ENCODE measurements at places on chromosomes 4 and X. TPM values are rescaled to one million over a fixed set of nuclear protein-coding genes. Genes with fewer than 3 reads are reported as not detected.

DNA sequence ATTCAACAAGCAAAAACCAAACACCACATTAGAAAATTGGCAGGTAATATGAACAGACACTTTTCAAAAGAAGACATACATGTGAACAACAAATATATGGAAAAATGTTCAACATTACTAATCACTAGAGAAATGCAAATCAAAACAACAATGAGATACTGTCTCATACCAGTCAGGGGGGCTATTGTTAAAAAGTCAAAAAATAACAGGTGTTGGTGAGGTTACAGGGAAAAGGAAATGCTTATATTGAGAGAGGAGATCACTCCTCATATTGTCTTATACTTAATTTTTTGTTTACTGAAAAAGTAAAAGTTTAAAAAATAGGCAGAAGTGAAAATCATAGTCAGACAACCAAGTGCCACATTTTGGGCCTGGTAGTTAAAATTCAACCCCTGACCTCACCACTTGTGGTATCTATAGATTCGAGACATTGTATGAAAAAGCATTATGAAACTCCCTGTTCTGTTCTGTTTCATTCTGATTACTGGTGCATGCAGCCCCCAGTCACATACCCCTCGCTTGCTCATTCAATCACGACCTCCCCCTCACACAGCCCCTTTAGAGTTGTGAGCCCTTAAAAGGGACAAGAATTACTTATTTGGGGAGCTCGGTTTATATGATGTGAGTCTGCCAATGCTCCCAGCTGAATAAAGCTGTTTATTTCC lies 153.7 kb upstream of the FGF16 start:
- H3K36me3 ChIP-seq = no peaks in the 10 kb centered on the region
- no peaks in the 10 kb centered on the region for H3K4me1 ChIP-seq
- H3K4me3 ChIP-seq = no peak overlapping the region
- no peaks in the 10 kb centered on the region for H3K27me3 ChIP-seq

GRCh38 chr4:75710246-75710645 lies 14.1 kb upstream of the USO1 start:
- DNase-seq = no peak
- no peak overlapping the region for H3K27ac ChIP-seq
- peaks cover 1% of the 10 kb centered on the region for H3K36me3 ChIP-seq
- H3K27me3 ChIP-seq = no peaks in the 10 kb centered on the region
- H3K4me3 ChIP-seq = no peak overlapping the region

GRCh38 chr4:184887333-184887732 lies 61.6 kb upstream of the ACSL1 start:
- no peak overlapping the region for H3K27ac ChIP-seq
- H3K36me3 ChIP-seq = no peaks in the 10 kb centered on the region
- DNase-seq = no peak
- H3K27me3 ChIP-seq = no peaks in the 10 kb centered on the region

- DNase-seq = no peak
- peak overlapping the region; percentile 8 for H3K27ac ChIP-seq
- peaks cover 2% of the 10 kb centered on the region for H3K4me1 ChIP-seq
Observed at GRCh38 chr4:166662266-166662843, 571.9 kb downstream of the SPOCK3 start.

Gene TMEM156
- total RNA-seq = not detected

DNA sequence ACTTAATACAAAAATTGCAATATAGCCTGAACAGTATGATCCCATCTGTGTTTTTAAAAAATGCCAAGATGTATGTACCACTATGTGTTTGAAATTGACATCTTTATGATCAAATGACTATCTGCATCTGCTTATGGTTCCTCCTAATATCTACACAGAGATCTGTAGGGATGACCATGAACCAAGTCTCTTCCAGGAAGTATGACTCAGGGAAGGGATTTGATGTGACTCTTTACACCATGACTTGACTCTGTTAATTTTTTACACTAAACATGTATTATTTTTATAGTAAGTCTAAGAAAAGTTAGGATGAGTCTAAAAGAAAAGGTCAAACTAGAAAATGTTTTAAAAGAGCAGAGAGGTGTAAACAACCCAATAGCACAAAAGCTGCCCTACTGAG lies 164.0 kb downstream of the SH3KBP1 start:
- H3K4me3 ChIP-seq = no peak overlapping the region
- no peaks in the 10 kb centered on the region for H3K36me3 ChIP-seq
- no peak overlapping the region for H3K27ac ChIP-seq
- no peaks in the 10 kb centered on the region for H3K4me1 ChIP-seq
- DNase-seq = no peak

- H3K27me3 ChIP-seq = no peaks in the 10 kb centered on the region
- H3K4me3 ChIP-seq = no peak overlapping the region
- DNase-seq = no peak
- H3K4me1 ChIP-seq = no peaks in the 10 kb centered on the region
- H3K36me3 ChIP-seq = no peaks in the 10 kb centered on the region
Observed at GRCh38 chrX:103562801-103563200, 22.5 kb upstream of the TCEAL4 start.

Data from progenitor cell of endocrine pancreas (in vitro differentiated cells).